ENCODE measurements at places on chromosomes 2 and 18.

DNA sequence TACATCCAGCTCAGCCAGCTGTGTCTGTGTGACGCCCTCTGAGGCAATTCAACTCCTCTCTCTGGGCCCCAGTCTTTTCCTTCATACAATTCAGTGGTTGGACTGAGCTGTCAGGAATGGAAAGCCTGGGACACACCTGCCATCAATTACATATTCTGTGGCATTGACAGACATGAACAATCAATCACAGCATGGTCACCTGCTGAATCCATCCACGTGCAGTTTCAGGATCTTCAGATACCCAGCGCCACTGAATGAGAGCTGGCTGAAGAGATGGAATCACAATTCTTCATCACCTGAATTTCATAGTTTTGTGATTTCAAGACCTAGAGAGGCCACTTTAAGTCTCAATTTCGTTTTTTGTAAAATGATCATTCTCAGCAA is 5.1 kb downstream of the ADRA2B start:
- DNase-seq = no peak

GRCh38 chr18:12520442-12520992 is 112.8 kb downstream of the PRELID3A start:
- no peak for DNase-seq

- no peak for DNase-seq
These were observed 2750.9 kb downstream of the RPIA start for GRCh38 chr2:91442246-91442905.

DNA sequence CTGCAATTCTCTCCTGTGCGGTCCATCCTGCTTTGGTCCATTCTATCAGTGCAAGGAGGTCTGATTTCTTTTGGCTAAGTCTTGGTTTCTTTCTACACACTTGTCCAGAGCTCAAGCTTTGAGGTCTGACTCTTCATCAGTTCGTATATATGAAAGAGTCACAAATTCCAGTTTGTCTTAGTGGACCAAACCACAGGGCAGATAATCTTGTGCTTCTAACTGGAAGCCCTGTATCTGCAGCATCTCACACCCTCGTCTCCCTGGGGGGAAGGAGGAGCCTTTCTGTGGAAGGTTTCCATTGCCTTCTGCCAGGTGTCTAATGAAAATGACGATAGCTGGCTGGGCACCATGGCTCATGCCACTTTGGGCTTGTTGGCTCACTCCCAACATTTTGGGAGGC is 148.5 kb downstream of the SPP2 start:
- no peak for DNase-seq

GRCh38 chr2:195694553-195694952 is 37.5 kb downstream of the SLC39A10 start:
- no peak for DNase-seq

GRCh38 chr2:26976237-26976636 is 5.8 kb downstream of the MAPRE3 start:
- DNase-seq = no peak

- DNase-seq = no peak
These were observed 133.3 kb upstream of the UNC80 start for GRCh38 chr2:209638346-209638745.

DNA sequence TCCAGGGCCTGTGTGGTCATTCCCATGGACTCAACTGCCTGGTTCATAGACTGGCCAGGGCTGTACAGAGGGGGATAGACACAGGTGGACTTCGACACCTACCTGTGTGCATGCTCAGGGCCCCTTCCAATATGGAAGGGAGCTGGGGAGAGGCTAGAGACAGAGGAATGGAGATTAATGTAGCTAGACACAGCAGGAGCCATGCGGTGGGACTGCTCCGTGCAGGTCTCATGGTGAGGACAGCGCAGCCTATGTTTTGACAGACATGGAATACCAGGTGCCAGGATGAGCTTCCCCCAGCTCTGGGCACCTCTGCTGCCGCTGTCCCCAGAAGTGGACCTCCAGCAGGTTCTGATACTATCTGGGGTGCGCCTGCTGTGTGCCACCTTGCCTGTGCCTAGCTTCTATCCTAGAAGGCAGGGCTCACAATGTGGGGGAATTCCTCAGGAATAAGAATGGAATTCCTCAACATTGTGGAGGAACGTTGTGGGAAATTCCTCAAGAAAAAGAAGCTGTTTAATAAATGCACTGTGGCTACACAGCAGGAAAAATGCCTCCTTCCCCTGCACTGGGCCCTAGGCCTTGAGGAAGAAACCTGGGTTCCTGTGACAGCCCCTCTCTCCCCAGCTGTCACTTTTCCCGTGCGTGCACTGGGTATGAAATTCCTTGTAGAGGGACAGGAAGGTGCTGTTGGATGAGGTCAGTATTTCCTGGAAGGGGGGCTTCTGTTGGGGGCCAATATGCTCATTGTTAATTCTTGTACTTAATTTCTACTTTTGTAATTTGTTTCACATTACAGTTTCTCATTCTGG is 7.3 kb downstream of the IL1R1 start:
- DNase-seq = no peak

- no peak for DNase-seq
These were observed 708.1 kb downstream of the SLC4A3 start for GRCh38 chr2:220335591-220335915.

GRCh38 chr2:85400541-85401463 is 9.4 kb downstream of the CAPG start:
- no peak for DNase-seq

DNA sequence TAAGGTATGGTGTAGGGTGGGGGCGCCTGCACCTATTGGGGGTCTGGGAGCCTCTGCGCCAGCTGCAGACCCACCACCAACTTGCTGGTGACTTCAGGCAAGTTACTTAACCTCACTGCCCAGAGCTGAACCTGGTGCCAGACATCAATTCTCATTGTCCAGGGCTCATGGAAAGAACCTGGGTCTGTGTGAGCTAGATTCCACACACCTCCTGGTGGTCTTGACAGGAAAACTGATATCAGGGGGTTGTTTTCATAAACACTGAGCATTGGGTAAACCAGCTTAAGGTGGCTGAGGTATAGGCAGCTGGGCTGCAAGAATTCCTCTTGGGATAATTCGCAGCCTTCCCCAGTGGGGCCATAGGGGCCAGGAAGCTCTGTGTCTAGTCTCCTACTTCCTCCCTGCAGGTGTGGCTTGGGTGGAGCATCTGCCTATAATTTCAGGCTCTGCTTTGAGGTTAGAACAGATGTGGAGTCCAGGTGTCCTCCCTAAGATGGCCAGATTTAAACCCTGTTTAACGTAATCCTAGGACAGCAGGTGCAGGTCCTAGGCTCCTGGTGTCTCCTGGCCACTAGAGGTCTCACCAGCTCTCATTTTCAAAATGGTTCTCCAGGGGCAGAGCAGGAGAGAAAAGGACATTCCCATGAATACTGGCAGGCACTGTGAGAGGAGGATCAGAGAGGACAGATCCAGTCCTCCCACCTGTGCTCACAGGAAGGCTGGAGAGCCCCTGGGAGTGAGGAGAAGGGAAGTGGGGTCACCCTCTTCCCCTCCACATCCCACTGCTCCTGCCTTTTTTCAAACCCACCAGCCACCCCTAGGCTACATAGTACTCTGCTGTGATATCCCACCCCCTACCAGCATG is 100.4 kb upstream of the SMAD2 start:
- no peak for DNase-seq

GRCh38 chr2:168169097-168169745 is 78.2 kb downstream of the STK39 start:
- no peak for DNase-seq

DNA sequence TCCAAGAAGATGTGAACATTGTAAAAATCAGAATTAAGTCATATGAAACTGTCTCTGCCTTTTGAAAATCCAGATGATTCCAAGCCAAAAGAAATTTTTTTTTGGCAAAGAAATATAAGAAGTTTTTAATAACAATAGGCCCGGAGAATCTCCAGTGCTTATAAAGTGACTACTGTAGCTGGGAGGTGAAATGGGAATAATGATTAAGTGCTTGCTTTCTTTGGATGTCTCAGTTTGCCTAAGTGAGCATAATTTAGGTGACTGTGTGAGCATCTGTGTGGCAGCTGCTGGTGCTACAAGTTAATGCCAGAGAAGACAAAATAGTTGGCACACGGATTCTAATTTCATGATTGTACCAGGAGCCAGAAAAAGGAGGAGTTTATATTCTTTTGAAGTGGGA is 185.0 kb downstream of the LTBP1 start:
- DNase-seq = no peak

GRCh38 chr2:55133467-55134315 is 83.4 kb upstream of the RTN4 start:
- DNase-seq = peak; percentile 87

DNA sequence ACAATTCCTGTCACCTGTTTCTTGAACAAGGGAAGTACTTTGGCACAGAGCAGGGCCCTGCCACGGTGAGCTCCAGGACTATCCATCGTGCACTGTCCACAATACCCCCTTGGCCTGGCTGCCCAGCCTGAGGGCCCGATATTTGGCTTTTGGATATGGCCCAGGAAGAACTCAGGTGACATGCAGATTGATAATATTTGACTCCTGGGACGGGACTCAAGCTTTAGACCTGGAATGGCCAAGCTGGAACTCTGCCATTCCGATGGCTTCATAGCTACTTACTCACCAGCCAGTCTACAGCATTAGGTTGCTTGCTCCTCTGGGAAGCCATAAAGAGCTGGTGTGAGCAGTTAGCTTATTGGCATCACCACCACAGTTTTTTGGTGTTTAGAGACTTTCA is 26.6 kb downstream of the EML6 start:
- no peak for DNase-seq

DNA sequence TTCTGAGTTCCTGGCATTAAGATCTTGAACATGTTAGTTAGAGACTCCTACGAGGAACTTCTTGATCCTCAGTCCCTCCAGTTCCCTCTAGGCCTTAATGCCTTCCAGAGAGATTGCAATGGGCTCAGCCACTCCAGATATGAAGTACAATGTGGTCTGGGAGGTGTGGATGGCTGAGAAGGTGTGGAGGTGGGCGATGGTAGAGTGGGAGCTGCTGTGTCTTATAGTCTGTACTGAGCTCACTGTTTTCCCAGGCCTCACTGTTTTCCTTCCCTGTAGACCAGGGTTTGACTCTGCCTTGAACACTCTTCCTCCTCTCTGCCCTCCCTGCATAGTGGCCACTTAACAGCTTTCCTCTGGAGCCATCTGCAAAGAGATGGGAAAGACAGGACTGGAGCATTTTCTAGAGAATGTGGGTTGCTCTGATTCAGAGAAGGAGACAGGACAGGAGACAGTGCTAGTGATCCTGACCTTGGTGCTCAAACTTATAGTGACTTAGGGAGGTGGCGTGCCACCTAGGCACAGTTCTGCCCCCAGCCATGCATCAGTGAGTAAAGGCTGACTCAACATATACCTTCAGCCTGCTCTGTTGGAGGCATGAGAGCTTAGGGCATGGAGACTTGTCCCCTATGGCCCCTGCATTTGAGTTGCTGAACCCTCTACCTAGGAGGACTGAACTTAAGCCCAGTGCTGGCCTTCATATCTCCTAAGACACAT is 129.7 kb downstream of the TDRD15 start:
- no peak for DNase-seq

- no peak for DNase-seq
These were observed 19.2 kb downstream of the RALB start for GRCh38 chr2:120271711-120272379.

- DNase-seq = no peak
These were observed 2.1 kb downstream of the KCNG2 start for GRCh38 chr18:79799619-79800370.

GRCh38 chr2:223117533-223117932 is 65.5 kb downstream of the KCNE4 start:
- no peak for DNase-seq

- DNase-seq = no peak
These were observed 11.0 kb upstream of the DUSP2 start for GRCh38 chr2:96156011-96156820.

DNA sequence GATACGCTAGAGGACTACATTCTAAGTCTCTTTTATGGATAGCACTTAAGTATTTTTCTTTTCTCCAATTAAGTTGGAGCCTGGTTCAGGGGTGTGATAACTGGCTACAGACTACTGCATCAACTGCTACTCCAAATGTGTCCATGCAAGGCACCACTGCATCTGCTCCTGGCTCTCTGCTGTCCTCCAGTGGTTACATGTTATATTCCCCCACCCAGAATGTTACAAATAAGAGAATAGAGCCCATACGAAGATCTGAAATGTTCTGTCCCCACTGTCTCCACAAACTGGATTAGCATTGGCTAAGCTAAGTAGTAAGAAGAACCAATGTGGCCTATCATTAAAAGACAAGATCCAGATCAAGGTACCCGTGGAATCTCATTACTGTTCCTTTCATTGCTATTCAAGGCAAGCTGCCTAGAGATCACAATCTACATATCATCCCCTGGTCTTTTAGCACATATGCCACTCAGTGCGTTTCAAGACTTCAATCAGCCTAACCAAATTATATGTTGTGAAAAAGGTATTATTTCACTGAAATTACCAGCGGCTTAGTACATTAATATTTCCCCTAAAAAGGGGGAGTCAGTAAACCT is 308.3 kb upstream of the SLC8A1 start:
- no peak for DNase-seq

DNA sequence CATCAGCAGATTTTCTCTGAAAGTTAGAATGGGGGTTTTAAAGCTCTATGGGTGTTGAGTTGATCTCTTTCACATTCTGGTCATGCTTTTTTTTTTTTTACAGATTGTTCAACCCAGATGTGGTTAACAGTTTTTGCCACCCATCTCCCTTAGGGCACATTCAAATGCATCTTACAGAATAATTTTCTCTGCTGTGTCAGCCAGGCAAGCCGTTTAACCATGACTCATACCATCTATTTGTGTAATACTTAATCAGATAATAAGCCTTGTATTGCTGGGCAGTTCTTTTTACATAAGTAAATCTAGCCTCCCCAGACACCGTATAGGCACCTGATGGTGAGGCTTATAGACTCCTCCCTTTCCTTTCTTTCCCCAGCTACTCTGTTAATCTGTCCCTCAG is 62.0 kb downstream of the TGIF1 start:
- DNase-seq = peak; percentile 60

- DNase-seq = no peak
These were observed 533.8 kb downstream of the TMEM182 start for GRCh38 chr2:103295591-103295990.

- no peak for DNase-seq
These were observed 108.3 kb downstream of the SS18 start for GRCh38 chr18:25982153-25982552.

DNA sequence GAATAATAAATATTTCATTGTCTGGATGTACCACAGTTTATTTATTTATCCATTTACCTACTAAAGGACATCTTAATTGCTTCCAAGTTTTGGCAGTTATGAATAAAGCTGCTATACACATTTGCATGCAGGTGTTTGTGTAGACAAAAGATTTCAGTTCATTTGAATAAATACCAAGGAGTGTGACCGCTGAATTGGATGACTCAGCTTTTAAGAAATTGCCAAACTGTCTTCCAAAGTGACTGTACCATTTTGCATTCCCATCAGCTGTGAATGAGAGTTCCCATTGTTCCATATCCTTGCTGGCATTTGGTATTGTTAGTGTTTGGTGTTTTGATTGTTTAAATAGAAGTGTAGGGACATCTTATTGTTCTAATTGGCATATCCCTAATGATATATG is 36.2 kb upstream of the FMNL2 start:
- DNase-seq = no peak

GRCh38 chr2:138060301-138060635 is 96.0 kb downstream of the HNMT start:
- no peak for DNase-seq
